Caco-2 (cell line): ENCODE measurements at places on chromosomes 12 and 14. TPM values are rescaled to one million over a fixed set of nuclear protein-coding genes. Genes with fewer than 3 reads are reported as not detected.

The C1QL4 gene
- total RNA-seq: 2.6 and 3.6 TPM in 2 replicates

DNA sequence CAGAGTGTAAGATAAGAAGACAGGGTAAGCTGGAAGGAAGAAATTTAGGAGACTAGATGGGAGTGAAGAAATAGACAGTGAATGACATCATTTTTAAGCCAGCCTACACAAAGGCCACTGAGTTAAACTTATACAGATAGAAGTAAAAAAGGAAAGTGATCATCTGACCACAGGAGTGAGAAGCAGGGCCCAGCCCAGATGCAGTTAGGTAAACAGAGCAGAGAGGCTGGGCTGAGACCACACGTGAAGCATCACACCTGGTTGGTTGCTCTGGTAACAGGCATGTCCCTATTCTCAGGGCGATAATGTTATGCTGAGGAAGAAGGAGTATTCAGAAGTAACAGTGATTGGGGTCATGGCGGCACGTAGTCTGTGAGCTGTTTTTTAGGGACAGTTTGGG is 1079.4 kb downstream of the AACS start:
- no peaks in the 10 kb centered on the region for H3K4me1 ChIP-seq
- no peaks in the 10 kb centered on the region for H3K27me3 ChIP-seq
- H3K27ac ChIP-seq: no peak overlapping the region

The SERPINA12 gene
- not detected in 2 replicates for total RNA-seq

The PLA2G1B gene
- total RNA-seq: not detected in 2 replicates

- no peak overlapping the region for H3K27ac ChIP-seq
- DNase-seq: no peak
- H3K4me1 ChIP-seq: no peaks in the 10 kb centered on the region
- no peak overlapping the region for H3K4me3 ChIP-seq
- H3K27me3 ChIP-seq: no peaks in the 10 kb centered on the region
Observed at GRCh38 chr14:101024686-101025085, 121.2 kb upstream of the RTL1 start.

GRCh38 chr14:100677554-100678468 is 48.9 kb upstream of the DLK1 start:
- no peak overlapping the region for H3K27ac ChIP-seq
- H3K36me3 ChIP-seq: no peaks in the 10 kb centered on the region
- no peak for DNase-seq
- H3K4me1 ChIP-seq: 0 out of 2 replicates have a peak, but pooled peaks cover 2% of the 10 kb centered on the region
- no peak overlapping the region for H3K4me3 ChIP-seq
- H3K27me3 ChIP-seq: no peaks in the 10 kb centered on the region

DNA sequence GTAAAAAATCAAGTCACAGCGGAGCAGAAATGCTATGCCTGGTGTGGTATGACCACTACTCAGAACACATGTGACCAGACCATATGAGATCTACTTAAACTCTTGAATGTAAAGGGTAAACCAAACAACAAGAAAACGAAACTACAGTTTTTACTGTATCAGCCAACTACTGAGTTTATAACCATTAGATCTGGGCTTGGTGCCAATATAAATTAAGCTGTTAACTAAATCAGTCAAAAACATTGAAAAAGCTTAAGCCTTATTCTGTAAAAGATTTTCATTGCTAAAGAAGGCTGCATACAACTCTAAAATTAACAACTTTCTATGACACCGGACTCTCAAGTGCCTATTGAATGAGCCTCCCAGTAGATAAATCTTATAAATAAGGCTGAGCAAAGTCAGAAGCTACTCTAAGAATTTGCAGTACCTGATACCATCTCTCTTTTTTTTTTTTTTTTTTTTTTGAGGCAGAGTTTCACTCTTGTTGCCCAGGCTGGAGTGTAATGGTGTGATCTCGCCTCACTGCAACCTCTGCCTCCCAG is 35.4 kb downstream of the SPTLC2 start:
- DNase-seq: no peak
- H3K4me3 ChIP-seq: no peak overlapping the region
- H3K36me3 ChIP-seq: no peaks in the 10 kb centered on the region

GRCh38 chr12:45130881-45131281 is 80.0 kb upstream of the DBX2 start:
- no peaks in the 10 kb centered on the region for H3K27me3 ChIP-seq
- peak; percentile 65 for DNase-seq
- H3K27ac ChIP-seq: no peak overlapping the region
- H3K4me3 ChIP-seq: no peak overlapping the region
- no peaks in the 10 kb centered on the region for H3K36me3 ChIP-seq

GRCh38 chr14:85279407-85279806 is 250.5 kb upstream of the FLRT2 start:
- no peak overlapping the region for H3K4me3 ChIP-seq
- H3K27me3 ChIP-seq: no peaks in the 10 kb centered on the region
- no peak overlapping the region for H3K27ac ChIP-seq

- no peak overlapping the region for H3K27ac ChIP-seq
- no peaks in the 10 kb centered on the region; the same call in 1 of the 2 replicates for H3K4me1 ChIP-seq
- no peak overlapping the region for H3K4me3 ChIP-seq
- no peaks in the 10 kb centered on the region for H3K36me3 ChIP-seq
- H3K27me3 ChIP-seq: no peaks in the 10 kb centered on the region
- no peak for DNase-seq
Observed at GRCh38 chr12:15819644-15820437, 30.7 kb upstream of the EPS8 start.

- H3K36me3 ChIP-seq: no peaks in the 10 kb centered on the region
- H3K27ac ChIP-seq: no peak overlapping the region
Observed at GRCh38 chr12:116313194-116313927, 35.9 kb upstream of the MED13L start.

The AMN gene
- 70.7 TPM in 2 replicates for total RNA-seq

The IRAK3 gene
- total RNA-seq: not detected in 2 replicates

DNA sequence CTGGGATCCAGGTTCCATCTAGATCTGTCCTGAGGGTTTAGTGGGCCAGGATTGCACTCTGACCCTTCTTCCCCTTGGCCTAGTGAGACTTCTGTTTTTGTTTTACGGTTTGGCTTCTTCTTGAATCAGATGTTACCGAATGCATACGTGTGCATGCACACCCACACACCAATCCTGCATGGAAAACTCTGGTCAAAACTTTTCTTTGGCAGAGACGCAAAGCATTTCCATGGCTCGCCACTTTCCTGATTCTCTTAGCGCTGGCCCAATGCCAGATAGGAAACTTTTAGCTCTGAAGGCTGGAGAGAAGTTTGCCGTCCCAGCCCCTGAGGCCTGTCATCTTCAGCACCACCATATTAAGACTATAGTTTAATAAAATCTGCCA is 67.4 kb upstream of the ACTN1 start:
- no peak for DNase-seq
- no peaks in the 10 kb centered on the region for H3K36me3 ChIP-seq
- H3K27me3 ChIP-seq: no peaks in the 10 kb centered on the region
- H3K27ac ChIP-seq: no peak overlapping the region
- no peak overlapping the region for H3K4me3 ChIP-seq

DNA sequence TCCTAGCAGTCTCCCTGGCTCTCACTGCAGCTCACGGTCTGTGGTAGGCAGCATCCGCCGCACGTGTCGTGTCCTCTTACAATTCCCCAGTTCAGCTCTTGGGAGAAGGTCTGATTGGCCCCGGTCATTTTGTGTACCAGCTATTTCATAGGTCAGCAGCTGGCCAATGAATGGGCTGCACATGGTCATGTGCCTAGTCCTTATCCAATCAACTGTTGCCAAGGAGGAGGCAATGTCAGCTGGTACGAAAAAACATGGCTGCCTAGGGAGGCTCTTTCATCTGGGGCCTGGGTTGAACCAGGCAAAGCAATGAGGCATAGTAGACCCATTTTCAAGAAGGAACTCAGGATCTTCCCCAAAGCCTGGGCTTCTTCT is 46.1 kb downstream of the RNFT2 start:
- peak; percentile 43 for DNase-seq
- H3K27me3 ChIP-seq: no peaks in the 10 kb centered on the region
- H3K4me3 ChIP-seq: no peak overlapping the region
- H3K36me3 ChIP-seq: no peaks in the 10 kb centered on the region
- H3K4me1 ChIP-seq: no peaks in the 10 kb centered on the region

DNA sequence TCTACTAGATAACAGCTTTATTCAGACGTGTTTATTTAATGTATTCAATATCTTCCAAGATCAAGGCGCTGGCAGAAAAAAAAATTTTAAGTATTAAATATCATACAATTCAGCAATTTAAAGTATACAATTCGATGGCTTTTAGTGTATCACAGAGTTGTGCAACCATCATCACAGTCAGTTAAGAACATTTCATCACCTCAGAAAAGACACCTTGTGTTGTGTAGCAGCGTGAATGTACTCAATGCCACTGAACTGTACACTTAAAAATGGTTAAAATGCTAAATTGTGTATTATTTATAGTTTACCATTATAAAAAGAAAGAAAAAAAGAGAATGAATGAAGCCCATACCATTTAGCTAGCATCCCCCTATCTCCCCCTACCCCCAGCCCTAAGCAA is 96.4 kb downstream of the RIN3 start:
- H3K27ac ChIP-seq: no peak overlapping the region
- H3K4me1 ChIP-seq: no peaks in the 10 kb centered on the region

The SART3 gene
- total RNA-seq: 77.3 and 79.2 TPM in 2 replicates

- H3K4me3 ChIP-seq: no peak overlapping the region
- no peak overlapping the region for H3K27ac ChIP-seq
Observed at GRCh38 chr12:3770891-3771290, 18.0 kb upstream of the CRACR2A start.

The LRFN5 gene
- total RNA-seq: not detected in 2 replicates

DNA sequence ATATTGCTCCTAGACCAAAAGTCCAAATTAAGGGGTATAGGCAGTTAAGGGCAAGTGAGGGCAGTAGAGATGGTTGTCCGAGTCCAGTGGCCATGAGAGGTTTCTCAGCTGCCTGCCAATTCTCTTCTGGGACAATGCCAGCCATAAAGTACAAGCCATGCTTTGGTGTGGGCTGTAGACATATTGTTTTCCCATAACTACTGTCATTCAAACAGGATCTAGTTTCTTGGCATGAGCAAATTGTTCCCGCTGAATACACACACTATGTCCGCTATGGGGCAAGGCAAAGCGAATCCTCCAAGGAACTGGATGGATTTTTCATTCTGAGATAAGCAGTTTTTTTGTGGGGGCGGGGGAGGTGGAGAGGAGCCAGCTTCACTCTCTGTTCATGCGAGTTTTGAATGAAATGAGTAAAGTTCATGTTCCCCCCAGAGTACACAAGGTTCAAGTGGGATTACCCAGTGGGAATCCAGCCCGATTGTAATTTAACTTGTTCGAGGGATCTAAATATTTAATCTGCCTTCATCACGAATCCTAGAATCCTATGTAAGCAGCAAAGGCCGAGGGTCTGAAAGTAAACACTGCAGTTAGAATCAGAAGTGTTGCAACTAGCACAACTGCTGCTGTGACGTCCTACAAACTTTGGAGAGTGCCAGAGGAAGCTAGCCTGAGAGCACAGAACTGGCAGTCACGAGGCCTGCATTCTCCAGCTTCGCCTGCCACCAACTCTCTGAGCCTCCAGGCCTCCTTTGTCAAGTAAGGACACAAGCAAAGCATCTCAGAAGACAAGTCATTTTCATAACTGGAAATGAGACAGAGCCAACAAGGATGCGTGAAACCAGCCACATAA is 137.0 kb downstream of the CRADD start:
- no peaks in the 10 kb centered on the region for H3K36me3 ChIP-seq
- no peak overlapping the region for H3K4me3 ChIP-seq
- H3K27ac ChIP-seq: no peak overlapping the region
- no peak for DNase-seq
- 0 out of 2 replicates have a peak, but pooled peaks cover 3% of the 10 kb centered on the region for H3K4me1 ChIP-seq

The CATSPERB gene
- 2.1 and 2.6 TPM in 2 replicates for total RNA-seq

DNA sequence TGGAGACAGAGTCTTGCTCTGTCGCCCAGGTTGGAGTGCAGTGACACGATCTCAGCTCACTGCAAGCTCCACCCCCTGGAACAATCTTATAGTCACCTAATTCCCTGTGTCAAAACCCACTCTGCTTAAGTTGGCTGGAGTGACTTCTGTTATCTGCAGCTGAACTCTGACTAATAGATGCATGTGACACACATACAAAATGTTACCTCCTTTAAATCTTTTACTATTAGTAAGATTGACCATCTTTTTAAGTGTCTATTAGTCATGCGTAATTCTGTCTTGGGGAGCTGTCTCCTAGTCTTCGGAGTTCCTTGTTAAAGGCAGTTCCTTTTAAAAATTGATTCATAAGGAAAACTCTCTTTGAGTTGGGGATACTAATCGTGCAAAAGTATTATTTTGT is 7.4 kb downstream of the IFI27L1 start:
- no peak for DNase-seq
- no peaks in the 10 kb centered on the region for H3K27me3 ChIP-seq
- no peak overlapping the region for H3K4me3 ChIP-seq
- peaks cover 16% of the 10 kb centered on the region; the same call in 1 of the 2 replicates for H3K4me1 ChIP-seq

DNA sequence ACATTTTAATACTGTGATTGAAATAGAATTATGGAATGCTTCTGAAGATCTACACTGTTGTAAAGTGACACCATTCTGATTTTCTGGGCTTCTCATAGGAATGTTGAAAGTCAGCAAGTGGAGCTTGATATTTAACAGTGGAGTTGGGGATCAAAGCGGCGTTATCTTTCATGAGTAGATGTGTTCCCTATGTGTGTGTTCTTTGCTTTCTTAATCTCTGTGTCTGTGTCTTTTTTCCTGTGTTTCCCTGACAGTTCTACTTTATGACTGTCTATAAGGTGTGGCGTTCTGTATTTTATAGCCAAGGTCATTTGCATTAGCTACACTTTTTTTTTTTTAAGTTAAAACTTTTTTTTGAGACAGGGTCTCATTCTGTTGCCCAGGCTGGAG is 24.7 kb downstream of the SYNE2 start:
- no peaks in the 10 kb centered on the region for H3K4me1 ChIP-seq
- DNase-seq: no peak
- no peak overlapping the region for H3K27ac ChIP-seq
- H3K4me3 ChIP-seq: no peak overlapping the region

The TMEM229B gene
- total RNA-seq: 0.19 TPM in 1 of 2 replicates, not detected in the other

DNA sequence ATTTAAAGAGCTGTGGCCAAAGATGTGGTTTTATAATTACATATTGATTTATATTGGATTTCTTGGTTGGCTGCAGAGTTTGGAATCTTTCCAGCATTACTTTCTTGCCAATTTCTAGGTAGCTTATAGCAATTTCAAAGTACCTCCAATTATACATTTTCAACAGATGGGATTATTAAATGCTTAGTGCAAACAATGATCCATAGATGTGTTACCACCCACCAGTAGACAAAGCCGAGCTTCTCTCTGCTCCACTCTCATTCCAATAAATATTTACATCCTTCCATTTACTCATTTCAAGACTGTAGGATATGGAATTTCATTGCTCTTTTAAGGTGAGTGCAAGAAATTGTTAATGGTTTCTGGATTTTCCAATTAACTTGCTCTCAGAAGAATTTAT is 21.6 kb upstream of the TMCC3 start:
- no peaks in the 10 kb centered on the region for H3K27me3 ChIP-seq
- no peaks in the 10 kb centered on the region for H3K4me1 ChIP-seq
- no peak for DNase-seq

- no peak overlapping the region for H3K4me3 ChIP-seq
- 0 out of 2 replicates have a peak, but pooled peaks cover 10% of the 10 kb centered on the region for H3K4me1 ChIP-seq
- no peaks in the 10 kb centered on the region for H3K27me3 ChIP-seq
- peak; percentile 52 for DNase-seq
Observed at GRCh38 chr12:51351913-51352532, 5.5 kb upstream of the CELA1 start.
